Esophagus mucosa (tissue), 1 donor: ENCODE measurements at places on chromosomes 2 and 18. TPM values are rescaled to one million over a fixed set of nuclear protein-coding genes. Genes with fewer than 3 reads are reported as not detected.

DNA sequence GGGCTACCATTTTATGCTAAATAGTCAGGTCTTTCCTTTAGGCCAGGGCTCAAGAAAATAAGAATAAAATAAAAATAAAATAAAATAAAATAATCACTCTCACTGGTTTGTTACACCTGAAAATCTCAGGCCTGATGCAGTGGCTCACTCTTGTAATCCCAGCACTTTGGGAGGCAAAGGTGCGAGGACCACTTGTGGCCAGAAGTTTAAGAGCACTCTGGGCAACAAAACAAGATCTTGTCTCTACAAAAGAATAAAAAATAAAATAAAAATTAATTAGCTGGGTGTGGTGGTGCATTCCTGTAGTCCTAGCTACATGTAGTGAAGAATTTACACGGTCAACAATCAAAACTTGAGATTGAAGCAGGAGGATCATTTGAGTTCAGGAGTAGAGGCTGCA lies 159.4 kb downstream of the NRXN1 start:
- no peak for ATAC-seq

TGFA gene
- 42.6 TPM for total RNA-seq

RBMS1 gene
- 28.2 TPM for total RNA-seq

DNA sequence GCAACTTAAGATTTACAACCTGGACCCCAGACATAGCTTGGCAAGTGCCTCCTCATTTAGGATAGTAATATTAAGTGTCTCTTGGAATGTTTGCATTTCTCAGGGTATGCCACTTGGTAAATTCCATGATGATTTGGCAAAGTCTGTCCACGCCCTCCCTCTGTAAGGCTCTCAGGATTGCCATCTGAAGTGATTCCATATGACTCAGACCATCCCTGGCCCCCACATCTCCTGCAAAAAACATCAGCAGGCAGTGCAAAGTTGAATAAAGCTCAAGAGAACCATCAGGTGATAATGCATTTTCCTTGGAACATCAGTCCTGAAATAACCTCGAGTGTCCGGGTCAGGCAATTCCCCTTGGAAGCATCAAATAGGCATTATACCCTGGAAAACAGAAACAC lies 27.1 kb upstream of the PIEZO2 start:
- ATAC-seq: no peak

DNA sequence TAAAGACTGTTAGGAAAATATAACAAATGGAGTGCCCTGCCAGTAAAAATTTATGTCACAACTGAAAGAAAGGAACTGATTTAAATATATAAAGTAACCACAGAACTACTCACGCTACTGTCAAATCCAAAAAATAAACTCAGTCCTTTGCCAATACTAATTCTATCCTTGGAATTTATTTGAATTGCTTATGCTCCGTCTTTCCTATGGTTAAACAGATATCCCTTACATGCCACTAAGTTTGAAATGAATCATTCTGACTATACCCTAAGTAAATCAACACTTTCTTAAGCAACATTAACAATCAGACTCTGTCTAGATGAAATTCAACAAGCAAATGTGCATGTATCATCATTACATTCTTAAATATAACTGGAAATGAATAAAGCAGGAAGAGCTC lies 9.8 kb downstream of the HNRNPLL start:
- no peak for ATAC-seq

GRCh38 chr18:42351455-42351854 lies 396.4 kb downstream of the PIK3C3 start:
- no peak for ATAC-seq

SOX11 gene
- total RNA-seq: not detected

DNA sequence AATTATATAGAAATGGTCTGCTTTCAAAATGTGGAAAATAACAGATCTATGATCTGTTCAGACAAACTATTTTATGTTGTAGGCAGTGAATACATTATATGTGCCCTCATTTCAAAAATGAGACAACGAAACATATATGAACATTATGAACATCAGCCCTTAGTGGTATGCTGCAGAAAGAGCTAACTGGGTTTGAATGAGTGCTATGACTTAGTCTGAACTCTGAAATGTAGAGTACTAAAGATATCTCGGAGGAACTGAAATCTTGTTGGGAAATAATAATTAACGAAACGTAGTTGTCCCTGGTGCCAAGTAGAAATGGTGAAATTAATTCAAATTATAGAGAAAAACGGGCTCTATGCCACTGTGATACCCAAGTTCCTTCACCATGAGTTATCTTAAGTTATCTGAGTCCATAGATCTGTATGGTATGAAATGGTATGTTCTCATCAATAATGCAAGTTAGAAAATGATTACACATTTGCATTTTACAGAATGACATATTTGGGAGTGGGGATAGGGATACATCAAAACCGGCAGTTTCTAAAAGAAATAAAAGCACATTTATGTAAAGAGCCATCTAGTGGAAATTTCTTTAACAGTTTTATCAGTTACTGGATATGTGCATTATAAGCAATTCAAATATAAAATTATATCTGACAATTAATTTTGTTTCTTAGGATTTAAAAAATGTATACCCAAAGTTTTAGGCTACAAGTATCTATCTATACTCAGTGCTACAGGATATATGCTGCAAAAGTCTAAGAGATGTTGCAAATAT lies 26.7 kb downstream of the STARD6 start:
- ATAC-seq: no peak

MYO7B gene
- 0.04 TPM for total RNA-seq

DNA sequence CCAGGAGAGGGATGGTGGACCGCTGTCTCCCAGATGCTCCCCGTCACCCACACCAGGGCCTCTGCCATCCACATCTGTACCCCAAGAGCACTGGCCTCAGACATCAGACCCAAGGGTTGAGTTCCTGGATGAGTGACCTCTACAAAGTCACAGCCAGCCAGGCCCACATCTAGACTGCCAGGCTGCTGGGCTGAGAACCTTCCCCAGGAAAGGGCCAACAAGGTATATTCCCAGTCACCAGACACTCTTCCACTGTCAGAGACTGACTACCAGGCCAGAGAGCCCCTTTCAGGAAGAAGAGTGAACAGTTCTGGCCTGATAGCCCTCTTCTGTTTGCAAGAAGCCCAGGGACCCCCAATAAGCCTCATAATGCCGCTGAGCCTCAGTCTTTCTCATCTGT lies 44.3 kb downstream of the C1QL2 start:
- no peak for ATAC-seq

DNA sequence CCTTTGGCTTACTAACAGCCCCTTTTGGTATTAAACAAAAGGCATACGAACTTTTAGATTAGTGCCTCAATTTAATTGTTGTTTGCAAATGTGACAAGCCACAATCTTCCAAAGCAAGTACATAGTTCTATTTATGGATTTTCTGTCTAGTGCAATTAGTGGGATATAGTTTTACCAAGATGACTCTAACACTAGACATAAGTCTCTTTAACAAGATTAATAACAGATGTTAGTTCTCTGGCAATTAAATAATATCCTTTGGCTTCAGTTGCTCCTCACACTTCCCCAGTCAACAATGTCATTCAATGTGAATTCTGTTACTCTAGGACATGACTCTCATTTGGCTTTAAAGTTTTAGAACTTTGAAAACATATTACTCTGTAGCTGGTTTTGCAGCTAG lies 16.7 kb upstream of the MC4R start:
- ATAC-seq: no peak

- ATAC-seq: no peak
These were observed 103.8 kb downstream of the VWC2L start for GRCh38 chr2:214514704-214515103.

- no peak for ATAC-seq
These were observed 229.0 kb downstream of the MREG start for GRCh38 chr2:215784371-215784783.

GREB1L gene
- not detected for total RNA-seq

DNA sequence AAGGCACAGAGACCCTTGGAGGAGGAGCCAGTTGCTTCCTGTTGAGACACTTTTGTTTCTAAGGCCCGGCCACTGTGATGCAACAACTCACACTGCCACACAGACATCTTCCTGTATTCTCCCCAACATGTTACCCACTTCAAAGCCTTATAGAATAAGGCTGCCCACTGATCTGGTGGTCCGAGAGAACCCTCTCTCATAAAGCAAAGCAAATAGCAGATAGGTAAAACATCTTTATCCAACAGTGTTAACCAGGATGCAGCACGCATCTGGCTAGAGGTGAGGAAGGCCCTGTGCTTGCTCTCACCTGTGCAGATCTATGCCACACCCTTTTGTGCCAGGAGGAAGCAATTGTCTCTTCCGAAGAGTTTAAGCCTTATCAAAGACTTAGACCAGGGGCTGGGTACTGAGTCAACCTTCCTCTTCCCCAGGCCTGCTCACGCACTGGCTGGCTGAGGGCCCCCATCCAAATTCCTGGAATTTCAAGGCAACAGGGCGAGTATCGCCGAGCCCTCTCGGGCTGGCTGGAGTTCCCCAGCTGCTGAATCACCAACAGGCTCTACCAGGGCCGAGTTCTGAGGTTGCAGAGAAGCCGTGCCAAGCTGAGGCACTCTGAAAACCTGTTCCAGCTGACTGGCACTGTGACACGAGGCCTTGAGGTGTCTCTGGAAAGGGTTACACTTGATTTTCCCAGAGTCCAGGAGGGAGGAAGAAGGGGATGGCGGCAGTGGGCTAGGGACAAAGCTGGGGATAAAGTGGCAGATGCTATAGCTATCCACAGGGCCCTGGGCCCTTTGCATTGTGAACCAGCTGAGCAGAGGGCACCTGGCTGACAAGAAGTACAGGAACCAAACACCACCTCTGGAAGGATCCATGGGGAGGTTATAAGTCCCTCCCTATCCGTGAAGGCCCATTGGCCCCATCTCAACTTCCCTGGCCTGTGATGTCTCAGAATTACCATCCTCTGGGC lies 29.3 kb downstream of the TGFA start:
- ATAC-seq: peak; percentile 89

HIBCH gene
- 39.7 TPM for total RNA-seq

GRCh38 chr2:38744399-38744780 lies 6.8 kb downstream of the SRSF7 start:
- no peak for ATAC-seq

DNA sequence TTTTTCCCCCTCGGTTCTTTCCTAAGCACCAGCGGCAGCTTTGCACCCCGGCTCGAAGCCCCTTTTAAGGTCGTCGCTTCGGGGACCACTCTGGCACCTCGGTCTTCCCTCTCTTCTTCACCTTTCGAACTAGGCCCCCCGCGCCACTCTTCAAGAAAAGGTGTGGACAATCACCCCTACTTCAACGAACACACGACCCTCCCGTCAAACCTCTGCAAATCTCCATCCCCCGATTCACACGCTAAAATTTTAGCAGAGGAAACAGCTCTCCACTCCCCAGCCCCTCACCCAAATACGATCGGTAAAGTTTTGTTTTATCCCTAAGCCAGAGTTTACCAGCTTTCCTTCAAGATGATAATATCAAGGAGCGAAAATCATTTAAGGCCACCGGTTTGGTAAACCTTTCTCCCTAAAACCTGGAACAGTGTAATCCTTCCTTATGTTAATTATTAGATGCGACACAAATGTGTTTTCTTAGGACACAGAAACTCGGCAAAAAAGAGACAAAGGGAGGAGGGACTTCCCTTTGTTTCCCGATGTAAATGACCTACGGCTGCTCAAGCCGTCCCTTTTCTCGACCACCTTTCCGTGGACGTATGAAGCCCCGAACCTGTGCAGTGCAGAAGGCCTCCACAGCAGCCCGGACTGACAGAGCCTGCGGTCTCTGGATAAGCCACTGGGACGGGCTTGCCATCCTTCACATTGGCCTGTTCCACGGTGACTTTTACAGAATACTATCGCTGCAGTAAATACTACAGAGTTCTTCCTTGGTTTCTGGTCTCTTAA lies 85.2 kb downstream of the RBMS1 start:
- ATAC-seq: no peak

- peak; percentile 70 for ATAC-seq
These were observed 27.9 kb downstream of the FABP1 start for GRCh38 chr2:88099798-88100488.

DNA sequence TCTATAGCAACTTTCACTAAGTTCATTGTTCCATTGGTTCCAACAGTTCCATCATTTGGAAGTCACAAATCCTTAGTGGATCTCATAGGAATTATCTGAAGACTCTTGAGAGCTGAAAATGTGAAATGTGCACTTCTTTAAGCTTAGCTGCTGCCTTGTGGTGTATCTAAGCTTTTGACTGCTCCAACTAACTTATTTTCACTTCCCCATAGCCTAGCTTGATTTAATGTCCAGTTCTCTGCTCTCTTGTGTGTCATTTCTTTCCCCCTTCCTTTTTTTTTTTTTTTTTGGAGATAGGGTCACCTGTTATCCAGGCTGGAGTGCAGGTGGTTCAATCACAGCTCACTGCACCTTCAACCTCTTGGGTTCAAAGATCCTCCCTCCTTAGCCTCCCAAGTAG lies 34.9 kb upstream of the CD302 start:
- no peak for ATAC-seq

DNA sequence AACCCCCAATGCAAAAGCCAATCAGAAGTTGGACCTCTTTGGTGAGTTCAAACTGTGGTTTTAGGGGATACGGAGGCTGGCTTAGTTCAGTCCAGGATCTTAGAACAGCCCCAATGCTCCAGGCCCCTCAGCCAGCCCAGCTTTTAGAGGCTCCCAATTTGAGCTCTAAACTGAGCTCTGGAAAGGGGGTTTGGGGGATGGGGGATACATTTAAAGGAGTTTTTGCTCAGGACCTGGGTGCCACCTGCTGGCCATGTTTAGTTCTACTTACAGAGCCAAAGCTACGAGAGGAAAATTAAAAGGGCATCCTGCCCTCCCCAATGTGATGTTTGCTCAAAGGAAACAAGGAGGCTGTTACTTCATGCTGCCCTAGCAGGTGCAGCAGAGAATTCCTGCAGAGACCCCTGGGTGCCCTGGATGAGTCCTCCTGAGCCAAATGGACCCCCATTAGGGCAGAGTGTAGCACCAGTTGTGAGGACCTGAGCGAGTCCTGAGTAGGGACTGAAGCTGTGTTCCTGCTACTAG lies 15.9 kb upstream of the TMEM214 start:
- peak; percentile 14 for ATAC-seq

- ATAC-seq: no peak
These were observed 2.9 kb upstream of the INHBB start for GRCh38 chr2:120343100-120343432.

ACSL3 gene
- 125 TPM for total RNA-seq

DNA sequence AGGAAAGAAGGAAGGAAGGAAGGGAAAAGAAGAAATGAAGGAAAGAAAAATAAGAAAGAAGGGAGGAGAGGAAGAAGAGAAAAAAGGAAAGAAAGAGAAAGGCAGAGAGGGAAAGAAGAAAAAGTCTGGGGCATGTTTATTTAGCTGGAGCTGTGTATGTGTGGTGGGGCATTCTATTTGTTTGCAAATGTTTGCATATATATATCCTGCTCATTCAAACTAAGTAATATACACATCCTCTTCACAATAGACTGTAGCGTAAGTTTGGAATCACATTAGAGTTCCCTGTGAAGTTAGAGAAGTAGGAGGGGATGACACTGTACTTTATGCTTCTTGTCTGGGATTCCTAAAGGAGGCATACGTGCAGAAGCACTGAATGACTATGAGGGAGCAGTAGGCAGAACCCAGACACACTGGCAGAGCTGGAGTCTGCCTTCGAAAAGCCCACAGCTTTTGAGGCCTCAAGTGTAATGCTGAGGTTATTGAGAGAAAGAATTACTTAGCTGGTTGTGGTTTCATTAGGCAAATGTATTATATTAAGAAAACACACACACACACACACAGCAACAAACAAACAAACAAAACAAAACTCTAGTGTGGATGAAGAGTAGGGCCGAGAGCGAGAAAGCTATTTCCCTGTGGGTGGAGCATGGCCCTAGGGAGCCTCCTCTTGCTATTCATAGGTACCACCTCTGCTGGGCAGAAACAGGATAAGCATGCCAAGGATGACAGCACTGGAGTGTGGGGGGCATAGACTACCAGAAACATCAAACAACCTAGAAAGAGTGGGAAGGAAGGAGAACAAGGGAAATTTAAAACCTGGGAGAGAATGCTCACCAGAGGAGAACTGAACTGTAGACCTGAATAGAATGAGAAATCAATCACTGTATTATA lies 905.1 kb upstream of the NXPH2 start:
- no peak for ATAC-seq
